ENCODE measurements at places on chromosomes 6 and 20. TPM values are rescaled to one million over a fixed set of nuclear protein-coding genes. Genes with fewer than 3 reads are reported as not detected.

Gene EBF4
- 2.6 TPM for total RNA-seq

Gene MUCL3
- not detected for total RNA-seq

Gene EPB41L1
- total RNA-seq, result 11.9 TPM

Gene PM20D2
- 3.1 TPM for total RNA-seq

DNA sequence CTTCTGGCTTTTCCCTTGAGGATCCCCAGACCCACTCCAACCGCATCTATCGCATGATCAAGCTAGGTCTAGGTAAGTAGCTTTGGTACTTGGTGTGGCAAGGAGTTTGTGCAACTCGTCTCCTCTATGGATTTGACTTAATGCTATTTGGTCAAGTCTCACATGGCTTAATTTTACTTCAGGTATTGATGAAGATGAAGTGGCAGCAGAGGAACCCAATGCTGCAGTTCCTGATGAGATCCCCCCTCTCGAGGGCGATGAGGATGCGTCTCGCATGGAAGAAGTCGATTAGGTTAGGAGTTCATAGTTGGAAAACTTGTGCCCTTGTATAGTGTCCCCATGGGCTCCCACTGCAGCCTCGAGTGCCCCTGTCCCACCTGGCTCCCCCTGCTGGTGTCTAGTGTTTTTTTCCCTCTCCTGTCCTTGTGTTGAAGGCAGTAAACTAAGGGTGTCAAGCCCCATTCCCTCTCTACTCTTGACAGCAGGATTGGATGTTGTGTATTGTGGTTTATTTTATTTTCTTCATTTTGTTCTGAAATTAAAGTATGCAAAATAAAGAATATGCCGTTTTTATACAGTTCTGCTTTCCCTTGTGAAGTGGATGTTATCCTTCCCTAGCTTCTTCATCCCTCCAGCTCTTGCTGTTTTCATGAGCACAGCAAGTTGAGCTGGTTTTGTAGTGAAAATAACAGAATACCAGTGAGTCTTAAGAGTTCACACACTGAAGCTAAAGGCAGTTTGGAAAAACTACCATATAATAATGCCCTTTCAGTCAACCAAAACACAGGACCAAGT is 3.8 kb downstream of the SLC35B2 start:
- DNase-seq, result no peak

- no peak for DNase-seq
Observed at GRCh38 chr6:684831-685636, 7.9 kb downstream of the EXOC2 start.

- peak; percentile 17 for DNase-seq
Observed at GRCh38 chr6:52904562-52905279, 4.8 kb downstream of the GSTA3 start.

DNA sequence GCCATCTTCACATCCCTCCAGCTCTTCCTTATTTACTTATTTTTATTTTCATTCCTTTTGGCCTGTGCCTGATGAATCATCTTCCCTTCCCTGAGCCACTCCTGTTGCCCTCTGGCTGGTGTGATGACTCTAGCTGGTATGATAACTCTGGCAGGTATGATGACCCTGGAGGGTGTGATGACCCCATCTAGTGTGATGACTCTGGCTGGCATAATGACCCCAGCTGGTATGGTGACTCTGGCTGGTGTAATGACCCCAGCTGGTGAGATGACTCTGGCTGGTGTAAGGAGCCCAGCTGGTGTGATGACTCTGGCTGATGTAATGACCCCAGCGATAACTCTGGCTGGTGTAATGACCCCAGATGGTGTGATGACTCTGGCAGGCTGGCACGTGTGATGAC is 426.8 kb downstream of the QKI start:
- DNase-seq, result no peak

DNA sequence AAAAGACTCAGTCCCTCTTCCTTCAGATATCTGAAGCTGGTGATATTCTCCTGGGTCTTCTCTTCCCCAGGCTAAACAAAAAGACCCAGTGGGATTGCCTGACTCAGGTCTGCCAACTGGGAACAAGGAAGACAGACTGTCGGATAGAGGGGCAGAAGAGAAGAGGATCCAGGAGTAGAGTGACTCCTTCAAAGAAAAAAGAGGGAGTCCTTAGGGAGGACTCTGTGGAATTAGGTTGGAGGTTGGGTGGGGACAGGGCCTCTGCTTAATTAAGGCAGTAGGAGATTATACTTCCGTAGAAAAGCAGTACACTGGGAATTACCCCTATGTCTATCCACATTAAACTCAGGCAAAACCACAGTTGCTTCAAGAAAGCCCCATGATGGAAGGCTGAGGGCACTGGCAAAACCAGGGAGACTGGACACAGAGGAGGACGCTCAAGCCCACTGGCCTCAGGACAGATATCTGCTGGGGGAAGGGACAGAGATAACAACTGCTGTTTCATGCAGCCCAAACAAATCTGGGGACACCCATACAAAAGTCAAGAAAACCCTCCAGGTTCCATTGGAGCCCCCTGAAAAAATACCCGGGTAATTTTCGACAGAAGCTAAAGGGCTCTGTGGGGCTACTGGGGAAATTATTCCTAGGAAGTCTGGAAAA is 5.7 kb downstream of the BCL2L1 start:
- no peak for DNase-seq

DNA sequence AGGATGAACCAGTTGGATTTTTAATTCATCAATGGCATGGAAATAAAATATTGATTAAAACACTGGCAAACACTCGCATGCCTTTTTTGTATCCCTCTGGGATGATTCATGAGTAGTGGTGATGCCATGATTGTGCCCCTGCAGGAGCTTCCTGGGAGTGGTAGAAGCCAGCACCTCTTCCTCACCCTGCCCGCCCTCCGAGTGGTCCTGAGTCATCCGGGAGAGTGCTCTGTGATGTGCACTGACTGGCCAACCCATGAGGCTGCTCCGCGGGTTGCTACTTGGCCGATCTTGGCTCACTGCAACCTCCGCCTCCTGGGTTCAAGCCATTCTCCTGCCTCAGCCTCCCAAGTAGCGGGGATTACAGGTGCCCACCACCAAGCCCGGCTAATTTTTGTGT is 27.4 kb downstream of the GJA10 start:
- DNase-seq, result no peak

DNA sequence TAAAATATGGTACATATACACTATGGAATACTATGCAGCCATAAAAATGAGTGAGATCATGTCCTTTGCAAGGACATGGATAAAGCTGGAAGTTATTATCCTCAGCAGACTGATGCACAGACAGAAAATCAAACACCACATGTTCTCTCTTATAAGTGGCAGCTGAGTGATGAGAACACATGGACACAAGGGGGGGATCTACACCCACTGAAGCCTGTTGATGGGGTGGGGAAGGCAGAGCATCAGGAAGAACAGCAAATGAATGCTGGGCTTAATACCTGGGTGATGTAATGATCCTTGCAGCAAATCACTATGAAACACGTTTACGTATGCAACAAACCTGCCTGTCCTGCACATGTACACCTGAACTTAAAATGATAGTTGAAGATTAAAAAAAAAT is 71.3 kb downstream of the MANEA start:
- no peak for DNase-seq

DNA sequence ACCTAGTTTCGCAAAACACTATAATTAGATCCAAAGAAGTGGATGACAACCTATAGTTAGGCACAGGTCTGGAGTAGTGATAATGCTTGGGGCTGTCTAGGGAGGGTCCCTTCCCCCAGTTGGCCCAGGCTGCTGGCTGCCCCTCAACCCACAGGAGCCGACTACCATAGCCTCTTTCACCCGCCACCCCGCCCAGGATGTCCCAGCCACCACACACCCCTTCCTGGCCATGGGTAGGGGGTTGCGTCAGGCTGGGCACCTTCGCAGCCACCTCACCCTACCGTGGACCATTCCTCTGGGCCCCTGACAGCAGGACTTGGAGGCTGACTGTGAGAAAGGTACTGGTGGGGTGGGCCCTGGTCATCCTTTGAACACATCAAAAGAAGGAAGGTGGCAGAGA is 8.5 kb downstream of the TFEB start:
- no peak for DNase-seq

DNA sequence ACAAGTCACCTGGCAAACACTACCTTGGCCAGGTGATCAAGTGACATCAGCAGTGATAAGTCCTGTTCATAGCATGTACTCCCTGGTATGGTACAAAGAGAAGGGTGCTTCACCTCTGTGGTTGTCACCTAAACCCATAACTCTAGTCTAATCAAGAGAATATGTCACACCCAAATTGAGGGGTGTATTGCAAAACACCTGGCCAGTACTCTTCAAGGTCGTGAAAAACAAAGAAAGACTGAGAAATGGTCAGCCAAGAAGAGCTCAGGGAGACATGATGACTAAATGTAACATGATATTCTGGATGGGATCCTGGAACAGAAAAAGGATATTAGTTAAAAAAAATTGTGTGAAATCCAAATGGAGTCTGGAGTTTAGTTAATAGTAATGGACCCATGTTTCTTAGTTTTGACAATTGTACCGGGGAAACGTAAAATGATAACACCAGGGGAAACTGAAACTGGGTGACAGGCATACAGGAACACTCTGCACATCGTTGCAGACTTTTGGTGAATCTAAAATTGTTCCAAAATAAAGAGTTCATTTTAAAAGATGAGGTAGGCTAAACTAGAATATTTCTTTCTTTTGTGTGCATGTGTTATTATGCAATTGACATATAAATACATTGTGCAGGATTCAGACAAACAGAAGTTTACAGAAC is 262.0 kb downstream of the CDC5L start:
- no peak for DNase-seq

GRCh38 chr6:4774715-4775493 is 1.3 kb upstream of the CDYL start:
- DNase-seq, result peak; percentile 33

GRCh38 chr6:159107451-159108260 is 61.5 kb upstream of the FNDC1 start:
- DNase-seq, result no peak

- peak; percentile 70 for DNase-seq
Observed at GRCh38 chr6:31659649-31660380, 763 bp downstream of the C6orf47 start.
